ENCODE measurements at places on chromosomes 5 and 9.

DNA sequence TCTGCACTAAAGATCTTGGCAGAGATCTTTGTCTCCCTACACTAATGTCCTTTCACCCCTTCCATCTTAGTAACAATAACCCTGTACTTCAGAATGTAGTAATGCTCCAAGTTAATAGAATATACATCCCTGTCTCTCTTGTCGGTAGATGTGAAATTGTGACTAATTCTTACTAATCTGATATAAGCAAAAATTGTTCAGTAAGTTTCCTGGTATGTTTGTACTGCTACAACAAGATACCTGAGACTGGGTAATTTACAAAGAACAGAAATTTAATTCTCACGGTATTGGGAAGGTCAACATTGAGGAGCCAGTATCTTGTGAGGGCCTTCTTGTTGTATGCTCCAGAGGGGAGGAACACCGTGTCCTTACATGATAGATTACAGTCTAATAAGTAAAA, 1686.6 kb upstream of the CDH9 start:
- DNase-seq, result no peak

- no peak for DNase-seq
Measured at GRCh38 chr9:75186767-75187380, 98.6 kb downstream of the OSTF1 start.

DNA sequence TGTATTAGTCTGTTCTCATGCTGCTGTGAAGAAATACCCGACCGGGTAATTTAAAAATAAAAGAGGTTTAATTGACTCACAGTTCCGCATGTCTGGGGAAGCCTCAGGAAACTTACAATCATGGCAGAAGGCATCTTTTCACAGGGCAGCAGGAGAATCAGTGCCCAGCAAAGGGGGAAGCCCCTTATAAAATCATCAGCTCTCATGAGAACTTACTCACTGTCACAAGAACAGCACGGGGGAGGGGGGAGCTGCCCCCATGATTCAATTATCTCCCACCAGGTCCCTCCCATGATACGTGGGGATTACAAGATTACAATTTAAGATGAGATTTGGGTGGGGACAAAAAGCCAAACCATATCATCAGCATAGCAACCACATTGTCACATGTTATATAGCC, 102.5 kb downstream of the GPBP1 start:
- no peak for DNase-seq

- DNase-seq, result no peak
Measured at GRCh38 chr5:86030753-86031152, 587.0 kb upstream of the COX7C start.

DNA sequence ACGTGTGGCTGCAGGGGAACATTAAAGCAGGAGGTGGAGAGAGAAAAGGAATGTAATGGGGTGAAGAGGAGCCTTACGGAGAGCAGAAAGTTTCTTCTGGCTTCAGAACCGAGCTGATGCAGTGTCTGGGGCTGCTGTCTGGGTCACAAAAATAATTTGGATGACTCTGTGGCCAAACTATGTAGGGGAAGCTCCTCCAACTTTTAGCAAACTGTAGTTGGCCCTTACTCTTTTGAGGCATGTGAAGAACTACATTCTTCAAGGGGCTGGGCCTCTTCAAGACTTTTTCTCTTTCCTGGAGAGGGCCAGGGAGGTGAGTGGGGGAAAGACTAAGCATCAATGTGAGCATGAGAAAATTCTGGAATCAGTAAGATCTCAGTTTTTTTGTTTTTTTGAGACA, 31.9 kb upstream of the SPARC start:
- DNase-seq, result no peak
